ENCODE measurements at places on chromosomes 1 and 21. TPM values are rescaled to one million over a fixed set of nuclear protein-coding genes. Genes with fewer than 3 reads are reported as not detected.

Gene ZNF326
- total RNA-seq: 28.9 TPM

DNA sequence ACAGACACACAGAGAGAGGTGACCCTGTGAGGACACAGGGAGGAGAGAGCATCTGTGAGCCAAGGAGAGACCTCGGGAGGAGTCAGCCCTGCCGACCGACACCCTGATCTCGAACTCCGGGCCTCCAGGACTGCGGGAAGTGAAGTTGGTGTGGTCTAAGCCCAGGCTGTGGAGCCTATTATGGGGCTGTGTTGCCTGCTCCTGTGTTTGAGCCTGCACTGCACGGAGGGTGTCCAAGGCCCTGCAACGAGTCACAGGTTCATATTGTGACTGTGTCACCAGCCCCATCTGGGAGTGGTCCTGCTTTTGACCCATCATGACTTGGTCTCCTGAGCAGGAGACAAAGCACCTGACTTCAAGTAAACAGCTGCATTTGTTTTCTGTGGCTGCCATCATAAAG lies 186.0 kb upstream of the AJAP1 start:
- H3K27ac ChIP-seq: no peak overlapping the region
- H3K27me3 ChIP-seq: no peaks in the 10 kb centered on the region
- no peak overlapping the region for H3K4me3 ChIP-seq

DNA sequence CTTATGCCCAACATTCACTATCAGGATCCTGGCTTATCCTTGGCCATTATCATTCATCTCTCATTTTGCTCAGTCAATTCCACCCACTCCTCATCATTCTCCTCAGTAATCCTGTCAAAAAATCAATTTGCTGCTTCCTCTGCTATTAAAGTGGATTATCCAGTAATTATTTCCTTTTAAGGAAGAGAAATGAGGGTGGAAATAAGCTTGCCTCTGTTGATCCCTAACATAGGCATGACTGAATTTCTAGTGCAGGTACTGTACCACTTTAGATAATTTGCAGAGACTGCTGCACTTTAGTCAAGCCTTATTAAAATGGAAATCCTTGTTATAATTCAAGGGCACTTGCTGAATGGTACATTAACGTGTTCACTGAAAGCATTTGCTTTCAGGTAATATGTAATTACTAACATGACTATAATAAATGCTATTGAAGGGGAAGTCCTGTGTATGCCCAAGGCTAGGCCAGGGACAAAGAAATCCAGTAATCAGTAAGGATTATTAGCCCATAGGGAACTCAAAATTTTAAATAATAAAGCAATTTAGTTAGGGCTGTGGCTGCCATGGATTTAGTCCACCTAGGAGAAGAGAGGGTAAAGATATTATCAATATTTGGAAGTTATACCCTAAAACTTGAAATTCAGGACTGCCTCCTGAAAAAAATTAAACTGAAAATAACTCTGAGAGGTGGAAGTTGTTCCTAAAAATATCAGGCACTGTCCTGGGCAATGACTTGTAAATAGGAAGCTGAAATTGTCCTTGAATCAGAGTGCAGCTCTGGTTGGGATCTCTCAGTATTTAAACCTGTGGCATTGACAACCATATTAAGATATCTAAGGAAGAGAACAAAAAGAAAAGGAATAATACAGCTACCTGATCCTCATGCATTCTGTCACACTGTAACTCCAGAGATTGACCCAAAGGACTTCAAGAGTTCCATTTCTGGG lies 43.4 kb downstream of the RGS2 start:
- H3K27me3 ChIP-seq: no peaks in the 10 kb centered on the region
- H3K4me1 ChIP-seq: no peaks in the 10 kb centered on the region
- no peak overlapping the region for H3K27ac ChIP-seq
- peaks cover 4% of the 10 kb centered on the region for H3K36me3 ChIP-seq

Gene PTGFR
- 4.4 TPM for total RNA-seq

DNA sequence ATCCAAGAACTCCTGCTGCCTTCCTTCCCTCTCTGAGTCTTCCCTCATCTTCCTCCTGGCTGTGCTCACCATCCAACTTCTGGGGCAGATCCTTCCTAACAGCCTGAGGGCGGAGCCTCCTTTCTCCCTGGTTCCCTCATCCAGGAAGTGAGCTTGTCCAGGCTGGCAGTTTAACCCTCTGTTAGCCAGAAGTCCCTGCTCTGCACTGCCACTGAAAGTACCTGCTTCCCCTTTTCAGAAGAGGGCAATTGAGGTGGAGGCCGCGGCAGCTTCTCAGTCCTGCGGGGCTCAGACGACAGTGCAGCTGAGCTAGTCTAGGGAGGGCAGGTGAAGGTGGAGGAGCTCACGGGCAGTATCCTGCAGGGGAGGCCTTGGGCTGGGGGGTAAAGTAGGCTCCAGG lies 149.1 kb downstream of the FCRL5 start:
- H3K36me3 ChIP-seq: no peaks in the 10 kb centered on the region
- DNase-seq: peak; percentile 59
- H3K4me1 ChIP-seq: peaks cover 29% of the 10 kb centered on the region
- no peak overlapping the region for H3K4me3 ChIP-seq
- no peaks in the 10 kb centered on the region for H3K27me3 ChIP-seq

GRCh38 chr1:14181191-14181795 lies 417.2 kb upstream of the KAZN start:
- no peak overlapping the region for H3K4me3 ChIP-seq
- H3K27ac ChIP-seq: no peak overlapping the region
- H3K27me3 ChIP-seq: no peaks in the 10 kb centered on the region
- H3K4me1 ChIP-seq: no peaks in the 10 kb centered on the region
- no peak for DNase-seq

Gene TNNI3K
- total RNA-seq: not detected

- DNase-seq: peak; percentile 52
- no peaks in the 10 kb centered on the region for H3K27me3 ChIP-seq
- peaks cover 57% of the 10 kb centered on the region for H3K4me1 ChIP-seq
- peak overlapping the region; percentile 89 for H3K27ac ChIP-seq
- H3K36me3 ChIP-seq: no peaks in the 10 kb centered on the region
These were observed 17.6 kb upstream of the PKP1 start for GRCh38 chr1:201265756-201266155.

GRCh38 chr1:21691739-21692138 lies 22.6 kb upstream of the RAP1GAP start:
- H3K4me1 ChIP-seq: no peaks in the 10 kb centered on the region
- H3K27me3 ChIP-seq: no peaks in the 10 kb centered on the region
- H3K36me3 ChIP-seq: peaks cover 96% of the 10 kb centered on the region
- DNase-seq: no peak

- DNase-seq: no peak
- no peaks in the 10 kb centered on the region for H3K4me1 ChIP-seq
- no peak overlapping the region for H3K4me3 ChIP-seq
- no peaks in the 10 kb centered on the region for H3K27me3 ChIP-seq
- no peak overlapping the region for H3K27ac ChIP-seq
These were observed 1.2 kb upstream of the EXTL1 start for GRCh38 chr1:26020330-26020768.

All from MCF 10A (cell line).